Activated CD4-positive, alpha-beta T cell treated with anti-CD3 and anti-CD28 coated beads, Interleukin-2, amount 50 U/mL, for 48 hours (primary cell): ENCODE measurements at places on chromosomes 1 and 21.

GRCh38 chr21:46608672-46609111 is 3.8 kb upstream of the S100B start:
- DNase-seq, result no peak

GRCh38 chr21:42153046-42153686 is 65.8 kb upstream of the ABCG1 start:
- DNase-seq, result no peak

GRCh38 chr21:14968821-14969220 is 96.0 kb downstream of the NRIP1 start:
- DNase-seq, result no peak

DNA sequence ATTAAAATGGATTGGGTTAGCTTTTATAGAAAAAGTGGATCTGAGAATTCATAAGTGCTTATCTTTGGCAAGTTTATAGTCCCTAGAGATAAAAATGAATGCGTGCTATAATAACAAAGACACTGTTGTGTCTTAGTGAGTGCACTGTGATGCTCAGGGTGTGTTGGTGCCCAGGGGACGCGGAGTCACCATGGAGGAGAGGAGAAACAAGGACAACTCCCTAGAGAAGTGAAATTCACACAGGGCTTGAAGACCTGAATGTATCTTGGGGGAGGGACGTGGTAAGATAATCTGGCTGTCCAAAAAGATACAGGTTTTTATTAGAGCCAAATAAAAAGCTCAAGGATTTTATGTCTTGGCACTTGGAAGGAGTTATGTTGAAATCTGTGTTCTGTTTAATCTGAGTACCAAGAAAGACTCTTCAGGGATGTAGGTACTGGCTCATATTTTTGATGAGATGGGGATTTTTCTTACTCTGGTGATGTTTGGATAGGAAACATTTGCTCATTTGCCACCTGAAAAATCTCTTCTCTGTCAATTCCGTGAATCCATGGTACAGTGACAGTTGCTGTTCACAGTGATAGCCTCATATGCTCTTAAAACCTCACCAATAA is 9.6 kb downstream of the SMYD2 start:
- DNase-seq, result no peak

DNA sequence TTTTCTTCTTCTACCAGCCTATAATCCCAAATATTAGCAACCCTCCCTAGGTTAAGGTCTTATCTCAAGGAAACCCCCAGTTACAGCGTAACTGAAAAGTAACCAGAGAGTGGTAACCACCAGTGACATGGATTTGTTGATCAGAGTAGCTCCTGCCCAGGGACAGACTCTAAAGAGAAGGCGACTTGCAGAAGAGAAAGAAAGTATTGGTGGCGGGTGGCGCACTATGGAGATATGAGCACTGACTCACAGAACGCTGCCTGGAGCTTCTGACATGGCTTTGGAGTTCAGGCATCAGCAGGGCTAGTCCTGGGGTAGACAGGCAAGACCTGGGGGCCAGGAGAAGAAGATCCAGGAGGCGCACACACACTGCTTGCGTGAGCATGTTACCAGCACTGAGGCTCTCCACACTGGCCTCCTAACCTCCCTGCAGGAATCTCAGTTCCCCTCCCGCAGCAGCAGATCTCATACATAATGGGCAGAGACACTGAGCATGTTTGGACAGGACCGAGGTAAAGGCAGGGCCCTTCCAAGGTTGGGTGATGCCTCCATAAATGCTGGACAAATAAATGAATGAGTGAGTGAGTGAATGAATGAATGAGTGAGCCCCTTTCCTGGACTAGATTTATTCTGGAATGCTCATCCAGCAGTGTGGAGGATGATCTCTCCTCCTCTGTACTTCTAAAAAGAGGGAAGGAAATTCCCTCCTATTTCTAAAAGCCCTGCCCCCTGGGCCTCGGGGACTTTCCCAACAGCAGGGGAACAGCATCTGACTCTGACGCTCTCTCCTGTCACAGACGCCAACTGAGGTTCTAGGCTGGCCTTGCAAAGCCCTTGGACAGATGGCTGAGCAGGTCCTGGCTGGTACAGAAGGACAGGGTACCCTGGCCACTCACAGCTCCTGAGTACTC is 175.5 kb downstream of the CLIC6 start:
- no peak for DNase-seq

GRCh38 chr1:69246710-69247109 is 321.0 kb upstream of the LRRC7 start:
- no peak for DNase-seq

- DNase-seq, result no peak
These were observed 192.9 kb downstream of the DUSP10 start for GRCh38 chr1:221548942-221549341.

- DNase-seq, result no peak
These were observed 51.9 kb downstream of the DNTTIP2 start for GRCh38 chr1:93827128-93827527.

GRCh38 chr1:202189918-202190715 is 3.5 kb upstream of the LGR6 start:
- no peak for DNase-seq

DNA sequence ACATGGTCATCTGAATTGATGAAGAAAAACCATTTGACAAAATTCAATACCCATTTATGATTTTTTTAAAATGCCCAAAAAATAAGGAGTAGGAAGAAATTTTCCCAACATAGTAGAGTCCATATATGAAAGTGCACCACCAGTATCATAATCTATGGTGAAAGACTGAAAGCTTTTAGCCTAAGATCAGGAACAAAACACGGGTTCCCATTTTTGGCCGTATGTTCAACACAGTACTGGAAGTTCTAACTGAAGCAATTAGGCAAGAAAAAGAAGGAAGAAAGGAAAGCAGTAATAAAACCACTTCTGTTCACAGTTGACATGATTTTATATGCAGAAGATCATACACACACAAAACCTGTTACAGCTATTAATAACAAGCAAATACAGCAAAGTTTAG is 227.8 kb upstream of the RAB4A start:
- DNase-seq, result no peak

DNA sequence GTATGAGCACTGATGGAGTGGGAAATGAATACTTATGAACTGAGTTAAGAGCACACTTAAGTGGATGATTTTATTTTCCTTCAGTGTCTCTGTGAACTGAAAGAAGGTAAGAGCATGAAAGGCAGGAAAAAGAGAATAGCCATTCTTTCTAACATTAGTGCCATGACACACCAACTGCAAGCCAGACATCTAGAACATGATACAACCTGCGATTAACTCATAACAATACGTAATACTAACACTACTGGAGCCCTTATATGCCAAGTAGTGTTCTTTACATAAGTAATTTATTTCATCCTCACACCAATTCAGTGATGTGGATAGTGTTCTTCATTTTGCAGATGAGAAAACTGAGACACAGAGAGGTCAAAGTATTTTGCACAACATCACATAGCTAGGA is 56.7 kb downstream of the PRRX1 start:
- DNase-seq, result no peak

DNA sequence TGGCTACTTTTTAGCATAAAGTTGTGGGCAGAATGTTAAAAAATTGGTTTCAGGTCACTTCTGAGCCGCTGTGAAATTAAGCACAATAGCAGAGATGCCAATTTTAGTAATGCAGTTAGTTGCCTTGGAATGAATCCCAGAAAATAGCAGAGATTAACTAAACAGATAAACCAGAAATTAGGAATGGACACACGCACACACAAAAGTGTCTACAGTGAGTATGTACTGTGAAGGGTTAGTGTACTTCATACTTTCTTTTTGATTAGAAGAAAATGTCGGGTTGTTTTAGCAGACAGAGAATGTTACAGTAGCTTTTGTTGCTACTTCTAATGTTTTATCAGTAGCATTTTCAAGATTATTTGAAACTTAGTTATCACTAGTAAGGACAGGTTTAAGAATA is 106.7 kb downstream of the LEPR start:
- no peak for DNase-seq

- no peak for DNase-seq
These were observed 45.7 kb downstream of the TDRD5 start for GRCh38 chr1:179637211-179637860.

DNA sequence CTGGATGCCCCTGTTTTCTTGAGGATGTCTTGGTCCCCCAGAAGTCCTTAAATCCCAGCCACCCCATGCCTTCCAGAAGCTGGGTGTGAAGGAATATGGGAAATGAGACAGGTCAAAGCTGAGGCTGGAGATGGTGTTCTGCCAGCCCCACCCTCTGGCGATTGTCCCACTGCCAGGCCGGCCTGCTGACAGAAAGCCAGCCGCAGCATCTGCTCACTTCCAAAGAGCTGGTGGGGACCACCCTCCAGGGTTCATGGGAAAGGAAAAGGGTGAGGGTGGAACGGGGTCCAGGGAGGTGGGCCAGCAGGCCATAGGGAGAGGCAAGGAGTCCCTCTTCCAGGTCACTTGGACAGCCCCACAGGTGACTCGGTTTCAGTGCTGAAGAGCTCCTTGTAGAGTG is 1.9 kb upstream of the LINGO4 start:
- no peak for DNase-seq

- no peak for DNase-seq
These were observed 189.7 kb downstream of the HS2ST1 start for GRCh38 chr1:87104140-87104539.

DNA sequence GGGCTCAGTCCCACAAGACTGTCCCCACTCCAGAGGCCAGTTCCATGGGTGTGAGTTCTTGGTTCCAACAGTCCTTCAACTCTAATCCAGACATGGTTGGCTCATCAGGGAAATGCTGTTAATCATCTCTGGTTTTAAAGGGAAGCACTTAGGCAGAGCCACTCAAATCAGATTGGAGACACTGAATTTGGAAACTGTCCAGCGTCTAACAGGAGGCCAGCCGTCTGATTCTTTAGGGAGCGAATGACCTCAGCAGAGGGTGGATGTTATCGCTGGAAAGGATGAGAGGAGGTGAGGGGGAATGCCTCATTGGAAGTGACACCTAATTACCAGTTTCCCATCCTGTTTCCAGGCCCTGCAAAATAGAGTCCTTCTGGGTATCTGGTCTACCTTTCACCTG is 22.8 kb upstream of the LRRC38 start:
- DNase-seq, result no peak

GRCh38 chr1:32972814-32973428 is 8.3 kb upstream of the RNF19B start:
- no peak for DNase-seq

- no peak for DNase-seq
These were observed 17.6 kb upstream of the RGS1 start for GRCh38 chr1:192557841-192558595.
